GM23338 (cell line): ENCODE measurements at places on chromosomes 4 and X. TPM values are rescaled to one million over a fixed set of nuclear protein-coding genes. Genes with fewer than 3 reads are reported as not detected.

Gene NOP14
- 24.2 and 29.9 TPM in 2 replicates for total RNA-seq

Gene KLHL34
- 1.1 and 1.9 TPM in 2 replicates for total RNA-seq

Gene PAGE1
- not detected in 2 replicates for total RNA-seq

Gene ZNF185
- total RNA-seq: 5.9 and 7.8 TPM in 2 replicates

Gene FAM13A
- total RNA-seq: 24.1 and 28.4 TPM in 2 replicates

Gene COL25A1
- total RNA-seq: 3.8 and 5.6 TPM in 2 replicates

- no peak for DNase-seq
Observed at GRCh38 chr4:147307896-147308674, 172.8 kb upstream of the EDNRA start.

GRCh38 chr4:27947302-27947701, 1086.7 kb downstream of the STIM2 start:
- no peak for DNase-seq

DNA sequence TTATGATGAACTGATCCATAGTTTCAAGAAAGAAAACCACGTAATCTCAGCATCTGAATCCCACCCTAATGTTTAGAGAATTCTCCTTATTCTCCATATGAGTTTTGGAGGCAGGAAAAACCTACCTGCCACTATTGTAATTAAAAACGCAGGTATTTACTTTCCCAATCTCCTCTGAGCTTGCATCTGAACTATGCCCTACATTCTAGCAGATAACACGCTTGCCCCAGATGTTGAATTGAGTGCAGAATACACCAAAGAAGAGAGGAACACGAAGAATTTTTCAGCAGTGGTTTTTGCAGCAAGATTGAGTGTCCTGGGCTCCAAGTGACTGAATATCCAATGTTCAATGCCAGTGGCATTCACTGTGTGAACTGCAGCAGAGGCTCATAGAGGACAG, 182.4 kb downstream of the COX18 start:
- peak; percentile 29 for DNase-seq

DNA sequence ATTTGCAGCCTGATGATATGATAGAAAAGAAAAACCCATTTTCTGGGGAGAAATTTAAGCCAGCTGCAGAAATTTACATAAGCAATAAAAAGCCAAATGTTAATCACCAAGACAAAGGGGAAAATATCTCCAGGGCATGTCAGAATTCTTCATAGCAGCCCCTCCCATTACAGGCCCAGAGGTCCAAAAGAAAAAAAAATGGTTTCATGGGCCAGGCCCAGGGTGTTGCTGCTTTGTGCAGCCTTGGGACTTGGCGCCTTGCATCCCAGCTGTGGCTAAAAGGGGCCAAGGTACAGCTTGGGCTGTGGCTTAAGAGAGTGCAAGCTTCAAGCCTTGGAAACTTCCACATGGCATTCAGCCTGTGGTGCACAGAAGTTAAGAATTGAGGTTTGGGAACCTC, 97.9 kb upstream of the CDX4 start:
- DNase-seq: no peak

DNA sequence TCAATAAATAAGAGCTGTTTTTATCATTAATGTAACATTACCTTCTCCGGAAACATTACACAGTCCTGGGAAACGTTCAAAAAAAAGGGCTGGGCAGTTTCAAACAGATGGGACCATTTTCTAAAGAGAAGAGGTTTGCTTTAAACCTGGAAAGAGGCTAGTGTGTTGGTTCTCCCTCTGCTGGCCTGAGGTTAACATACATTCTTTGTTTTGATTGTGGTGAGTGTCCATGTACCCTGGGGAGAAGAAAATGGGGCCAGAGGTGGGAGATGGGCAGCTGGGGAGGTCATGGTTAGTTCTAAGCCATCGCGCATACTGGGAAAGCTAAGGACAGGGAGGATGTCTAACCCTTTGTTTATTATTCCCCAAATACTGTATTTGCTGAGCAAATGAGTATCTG, 194.7 kb downstream of the CPEB2 start:
- DNase-seq: peak; percentile 71

DNA sequence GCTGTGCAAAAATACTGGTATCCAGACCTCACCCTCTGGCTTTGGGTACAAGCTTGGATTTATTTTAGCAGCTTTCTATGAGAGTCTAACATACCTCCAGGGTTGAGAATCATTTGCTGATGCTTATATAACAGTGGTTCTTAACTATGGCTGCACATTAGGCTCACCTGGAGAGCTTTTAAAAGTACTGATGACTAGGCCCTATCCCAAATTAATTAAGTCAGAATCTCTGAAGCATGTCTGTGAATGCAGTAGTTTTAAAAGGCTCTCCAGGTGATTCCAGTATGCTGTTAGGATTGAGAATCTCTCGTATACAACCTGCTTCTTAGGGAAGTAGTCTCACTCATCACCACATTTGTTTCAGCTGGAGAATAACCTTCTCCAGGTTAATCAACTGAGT, 99.2 kb downstream of the PDHA2 start:
- DNase-seq: no peak

GRCh38 chr4:7620086-7620813, 185.5 kb upstream of the PSAPL1 start:
- no peak for DNase-seq

DNA sequence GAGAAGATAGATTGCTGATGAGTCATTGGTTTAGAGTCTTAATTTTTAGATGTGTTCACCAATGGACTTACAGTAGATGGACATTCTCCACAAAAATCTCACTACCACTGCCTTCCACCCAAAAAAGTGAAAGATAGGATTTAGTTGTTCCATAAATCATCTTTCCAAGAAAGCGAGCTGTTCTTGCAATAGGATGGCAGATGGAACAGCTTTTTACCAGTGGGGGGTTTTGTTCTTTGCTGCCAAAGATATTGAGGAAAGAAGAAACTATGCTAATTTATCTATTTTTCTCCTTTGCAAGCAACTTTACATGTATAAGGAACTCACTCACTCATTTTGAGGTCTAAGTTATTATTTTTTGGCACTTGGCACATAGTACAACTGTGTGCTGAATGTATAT, 109.5 kb downstream of the ADGRL3 start:
- DNase-seq: no peak

DNA sequence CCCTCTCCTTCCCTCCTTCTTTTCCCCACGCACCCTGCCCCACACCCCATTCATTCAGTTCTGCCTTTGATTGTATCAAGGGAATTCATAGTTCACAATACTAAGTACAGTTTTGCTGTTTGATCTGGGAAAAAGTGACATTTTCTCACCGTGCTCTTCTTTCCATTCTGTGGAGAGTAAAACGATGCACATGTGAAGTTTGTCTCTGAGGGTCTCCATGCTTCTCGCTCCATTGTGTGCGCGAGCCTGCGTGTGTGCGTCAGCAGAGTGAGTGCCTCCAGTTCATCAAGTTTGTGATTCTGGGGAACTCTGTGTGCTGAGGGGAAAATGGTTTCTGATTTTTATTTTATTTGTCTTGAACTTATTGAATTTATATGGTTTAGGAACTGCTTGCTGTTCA, 1.9 kb downstream of the STK26 start:
- DNase-seq: no peak

GRCh38 chrX:17456526-17456925, 81.5 kb downstream of the NHS start:
- DNase-seq: no peak
